Omental fat pad (tissue), 4 donors: ENCODE measurements at places on chromosomes 16 and 17.

DNA sequence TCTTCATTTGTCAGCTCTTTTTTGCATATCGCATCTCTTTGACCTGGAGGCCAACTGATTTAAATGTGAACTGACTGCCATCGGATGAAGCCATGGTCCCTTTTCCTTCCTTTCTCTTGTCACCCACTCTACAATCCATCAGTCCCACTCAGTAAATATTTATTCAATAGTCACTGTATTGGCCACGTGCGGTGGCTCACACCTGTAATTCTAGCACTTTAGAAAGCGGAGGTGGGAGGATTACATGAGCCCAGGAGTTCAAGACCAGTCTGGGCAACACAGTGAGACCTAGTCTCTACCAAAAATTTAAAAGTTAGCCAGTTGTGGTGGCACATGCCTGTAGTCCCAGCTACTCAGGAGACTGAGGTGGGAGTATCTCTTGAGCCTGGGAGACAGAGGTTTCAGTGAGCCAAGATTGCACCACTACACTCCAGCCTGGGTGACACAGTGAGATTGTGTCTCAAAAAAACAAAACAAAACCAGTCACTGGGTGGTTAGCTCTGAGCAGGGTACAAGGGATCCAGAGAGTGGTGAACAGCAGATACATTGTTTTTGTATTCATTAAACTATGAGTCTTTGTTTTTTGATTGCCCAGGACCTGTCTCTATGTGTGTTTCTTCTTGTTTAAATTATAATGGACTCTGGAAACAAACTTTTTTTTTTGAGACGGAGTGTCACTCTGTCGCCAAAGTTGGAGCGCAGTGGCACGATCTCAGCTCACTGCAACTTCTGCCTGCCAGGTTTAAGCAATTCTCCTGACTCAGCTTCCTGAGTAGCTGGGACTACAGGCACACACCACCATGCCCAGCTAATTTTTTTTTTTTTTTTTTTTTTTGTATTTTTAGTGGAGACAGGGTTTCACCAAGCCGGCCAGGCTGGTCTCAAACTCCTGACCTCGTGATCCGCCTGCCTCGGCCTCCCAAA lies 6.9 kb downstream of the PHAF1 start:
- no peak for DNase-seq

DNA sequence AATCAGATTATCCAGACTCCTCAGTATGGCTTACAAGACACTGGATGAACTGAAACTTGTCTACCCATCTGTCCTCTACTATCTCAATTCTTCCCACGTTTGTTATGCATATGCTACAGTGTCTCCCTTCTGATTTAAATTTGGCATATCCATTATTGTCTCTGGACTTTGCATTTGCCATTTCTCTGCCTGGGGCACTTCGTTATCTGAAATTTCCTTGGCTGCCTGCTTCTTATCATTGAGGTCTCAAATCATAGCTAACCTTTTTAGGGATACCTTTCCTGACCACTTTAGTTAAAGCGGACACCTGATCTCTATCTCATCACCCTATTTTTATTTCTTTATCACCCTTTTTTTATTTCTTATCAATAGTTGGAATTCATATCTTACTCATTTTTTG lies 853.4 kb downstream of the KCNJ2 start:
- DNase-seq, result no peak

GRCh38 chr16:82481455-82481854 lies 145.3 kb upstream of the CDH13 start:
- DNase-seq, result no peak

DNA sequence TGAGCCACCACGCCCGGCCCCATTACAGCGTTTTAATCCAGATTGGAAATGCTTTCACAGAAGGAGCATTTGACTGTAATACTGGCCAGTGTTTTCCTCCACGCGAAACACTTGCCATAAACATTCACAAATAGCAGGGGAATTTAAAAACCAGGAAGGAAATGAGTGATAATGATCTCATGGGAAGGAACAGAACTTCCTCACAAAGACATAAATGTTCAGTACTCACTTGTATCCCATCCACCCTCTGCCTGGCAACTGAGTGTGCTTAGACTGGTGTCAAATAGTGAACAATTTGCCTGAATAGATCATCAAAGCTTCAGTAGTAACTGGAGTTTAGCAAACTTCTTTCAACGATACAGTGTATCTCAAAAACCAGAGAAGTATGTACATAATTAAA lies 54.1 kb downstream of the PSMD12 start:
- DNase-seq, result no peak

GRCh38 chr16:66335704-66336329 lies 30.7 kb upstream of the CDH5 start:
- DNase-seq, result no peak

DNA sequence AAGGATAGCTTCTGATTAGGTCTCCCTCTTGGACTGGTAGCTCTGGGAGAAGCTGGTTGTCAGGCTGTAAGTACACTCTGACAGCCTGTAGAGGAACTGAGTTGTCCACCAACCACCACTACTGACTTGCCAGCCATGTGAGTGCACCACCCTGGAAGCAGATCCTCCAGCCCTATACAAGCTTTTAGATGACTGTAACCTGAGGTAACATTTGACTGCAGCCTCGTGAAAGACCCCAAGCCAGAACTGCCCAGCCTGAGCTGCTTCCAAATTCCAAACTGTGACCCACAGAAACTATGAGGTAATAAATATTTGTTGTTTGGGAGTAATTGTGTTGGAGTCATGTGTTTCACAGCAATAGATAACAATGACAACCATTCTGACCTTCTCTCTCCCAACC lies 30.8 kb upstream of the DYNLL2 start:
- DNase-seq, result no peak

GRCh38 chr16:66954097-66954659 lies 6.9 kb upstream of the CES3 start:
- peak; percentile 74 for DNase-seq

- no peak for DNase-seq
These were observed 75.5 kb downstream of the CMIP start for GRCh38 chr16:81520151-81520470.

GRCh38 chr16:30530163-30531037 lies 4.0 kb upstream of the ZNF768 start:
- no peak for DNase-seq

- no peak for DNase-seq
These were observed 3.7 kb upstream of the SSTR2 start for GRCh38 chr17:73160980-73161630.

DNA sequence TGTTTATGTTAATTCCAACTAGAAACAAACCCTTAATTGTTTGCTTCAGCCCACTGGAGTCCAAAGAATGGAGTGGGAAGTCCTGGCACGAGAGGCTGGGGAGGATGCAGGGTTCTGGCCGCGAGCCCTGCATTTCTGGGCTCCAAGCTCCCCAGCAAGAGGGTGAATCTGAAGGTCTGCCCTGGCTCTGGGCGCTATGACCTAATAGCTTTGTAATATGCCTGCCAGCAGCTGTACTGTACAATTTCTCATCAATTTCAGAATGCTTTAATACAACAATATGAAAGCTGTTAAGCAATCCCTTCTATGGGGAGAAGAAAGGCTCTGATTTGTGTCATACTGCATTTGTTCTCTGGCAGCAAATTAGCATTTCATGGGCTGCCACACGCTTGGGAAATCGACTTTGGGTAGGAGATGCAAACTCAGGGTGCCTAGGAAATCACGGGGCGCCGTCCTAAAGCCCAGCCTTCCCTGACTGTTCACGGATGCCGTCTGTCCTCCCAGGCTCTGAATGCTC lies 43.8 kb downstream of the NDEL1 start:
- DNase-seq, result no peak

GRCh38 chr17:10114931-10115535 lies 83.4 kb downstream of the GAS7 start:
- peak; percentile 83 for DNase-seq

DNA sequence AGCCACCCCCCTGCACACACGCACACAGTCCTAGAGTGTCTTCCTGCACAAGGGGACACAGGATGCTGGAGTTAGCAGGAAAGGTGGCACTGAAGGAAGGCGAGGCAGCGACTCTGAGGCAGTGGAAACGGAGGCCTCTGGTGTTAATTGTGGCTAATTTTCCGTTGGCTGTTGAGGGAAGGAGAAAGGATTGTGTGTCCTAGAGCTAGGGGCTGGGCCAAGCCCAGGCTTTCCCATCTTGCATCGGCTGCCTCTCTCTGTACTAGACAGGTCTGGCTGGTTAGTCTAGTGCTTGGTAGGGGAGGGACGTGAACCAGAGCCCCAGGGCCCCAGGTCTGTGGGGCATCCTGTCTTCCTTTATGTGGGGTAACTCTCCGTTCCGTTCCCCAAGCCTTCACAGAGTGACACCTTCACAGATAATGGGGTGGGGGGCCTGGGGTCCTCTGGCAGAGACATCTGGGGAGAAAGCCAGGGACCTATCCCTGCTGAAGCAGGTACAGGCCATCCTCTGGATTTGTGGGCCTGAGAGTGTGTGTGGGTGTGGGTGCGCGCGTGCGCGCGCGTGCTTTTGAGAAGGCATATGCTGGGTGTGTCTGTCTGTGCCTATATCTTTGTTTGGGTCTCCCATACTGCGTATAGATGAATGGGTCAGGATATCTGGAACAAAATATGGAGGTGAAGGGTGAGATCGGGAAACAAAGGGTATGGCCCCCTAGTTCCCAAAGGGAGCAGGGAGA lies at the start of gene CHD3:
Gene CHD3, plus strand, starts transcription at position 606 of the 737 bp plus-strand sequence. CDS start 212 bp downstream, outside the sequence.
- no peak for DNase-seq

DNA sequence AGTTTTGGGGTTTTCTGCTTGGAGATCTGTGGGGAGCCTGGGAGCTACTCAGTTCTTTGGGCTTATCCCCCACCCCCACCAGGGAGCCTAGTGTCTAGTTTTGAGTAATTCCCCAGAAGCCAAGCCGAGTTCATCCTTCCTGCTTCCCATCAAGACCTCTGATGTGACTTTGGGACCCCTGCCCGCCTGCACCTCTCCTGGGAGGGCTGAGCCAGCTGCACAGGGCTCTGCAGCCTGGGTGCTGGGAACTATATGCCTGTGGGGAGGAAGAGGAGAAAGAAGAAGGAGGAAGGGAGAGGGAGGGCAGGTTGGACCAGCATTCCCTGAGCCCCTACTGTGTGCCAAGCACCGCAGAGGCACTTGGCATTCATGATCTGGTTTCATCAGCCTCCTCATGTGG lies 178.9 kb downstream of the TMEM132E start:
- no peak for DNase-seq

DNA sequence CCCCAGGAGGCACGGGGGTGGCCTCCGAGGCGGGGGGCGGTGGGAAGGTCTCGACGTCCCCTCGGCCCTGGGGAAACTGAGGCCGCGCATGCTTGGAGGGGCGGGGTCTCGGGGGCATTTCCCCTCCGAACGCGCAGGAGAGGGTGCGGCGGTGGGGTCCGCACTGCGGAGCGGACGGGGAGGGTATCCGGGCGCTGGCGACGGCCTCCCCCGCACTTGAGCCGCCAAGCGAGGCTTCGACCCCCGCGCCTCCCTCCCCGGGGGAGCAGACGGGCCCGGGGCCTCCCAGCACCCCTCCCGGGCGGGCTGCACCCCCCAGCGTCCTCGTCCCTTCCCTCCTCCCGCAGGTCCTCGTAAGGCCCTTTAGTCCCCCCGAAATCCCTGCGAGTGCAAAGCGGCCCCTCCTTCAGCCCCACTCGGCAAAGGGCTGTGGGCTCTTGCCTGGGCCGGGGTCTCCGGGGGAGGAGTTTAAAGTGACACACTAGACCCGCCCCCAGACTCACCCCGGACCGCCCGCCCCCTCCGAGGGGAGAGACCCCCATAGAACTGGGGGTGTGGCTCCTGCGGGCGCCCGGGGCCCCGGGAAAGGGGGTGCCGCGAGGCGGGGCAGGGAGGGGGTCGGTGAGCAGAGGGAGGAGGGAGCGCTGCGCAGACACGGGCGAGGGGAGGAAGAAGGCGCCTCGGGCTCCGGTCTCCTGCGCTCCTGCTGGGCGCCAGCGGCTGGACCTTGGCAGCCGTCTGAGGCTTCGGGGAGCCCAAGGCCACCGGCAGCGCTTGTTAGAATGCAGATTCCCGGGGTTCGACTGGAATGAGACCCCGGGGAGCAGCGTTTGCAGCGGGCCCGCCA lies 632 bp downstream of the BAIAP3 start:
- DNase-seq, result no peak

DNA sequence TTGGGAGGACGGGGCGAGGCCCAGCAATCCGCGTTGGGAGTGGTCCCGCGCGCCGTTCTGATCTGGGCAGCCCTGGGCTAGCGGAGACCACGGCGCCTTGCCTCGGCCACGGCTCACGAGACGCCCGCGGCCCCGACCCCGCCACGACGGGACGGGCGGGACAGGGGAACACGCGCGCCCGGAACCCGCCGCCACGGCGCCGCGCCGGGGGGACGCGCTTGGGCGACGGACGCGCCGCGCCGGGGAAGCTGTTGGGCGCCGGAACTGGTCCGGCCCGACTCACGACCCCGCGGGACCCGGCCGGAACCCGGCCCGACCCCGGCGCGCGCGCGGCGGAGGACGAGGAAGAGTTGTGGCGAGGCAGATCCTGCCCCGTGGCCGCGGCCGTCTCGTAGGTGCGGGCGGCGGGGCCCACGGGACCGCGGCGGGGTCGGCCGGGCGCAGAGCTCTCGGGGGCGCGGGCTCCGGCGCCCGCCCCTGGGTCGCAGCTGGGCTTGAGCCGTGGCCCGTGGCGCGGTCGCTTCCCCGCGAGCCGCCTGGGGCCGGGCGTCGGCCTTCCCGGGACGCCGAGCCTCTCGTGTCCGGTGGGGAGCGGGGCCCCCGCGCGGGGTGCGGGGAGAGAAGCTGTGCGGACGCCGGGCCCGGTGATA lies at the start of gene ACSF3:
Gene ACSF3, plus strand, starts transcription at position 251 of the 650 bp plus-strand sequence. CDS start 6,830 bp downstream, outside the sequence.
- DNase-seq, result no peak

- no peak for DNase-seq
These were observed 1.4 kb upstream of the SETD6 start for GRCh38 chr16:58513874-58514273.

DNA sequence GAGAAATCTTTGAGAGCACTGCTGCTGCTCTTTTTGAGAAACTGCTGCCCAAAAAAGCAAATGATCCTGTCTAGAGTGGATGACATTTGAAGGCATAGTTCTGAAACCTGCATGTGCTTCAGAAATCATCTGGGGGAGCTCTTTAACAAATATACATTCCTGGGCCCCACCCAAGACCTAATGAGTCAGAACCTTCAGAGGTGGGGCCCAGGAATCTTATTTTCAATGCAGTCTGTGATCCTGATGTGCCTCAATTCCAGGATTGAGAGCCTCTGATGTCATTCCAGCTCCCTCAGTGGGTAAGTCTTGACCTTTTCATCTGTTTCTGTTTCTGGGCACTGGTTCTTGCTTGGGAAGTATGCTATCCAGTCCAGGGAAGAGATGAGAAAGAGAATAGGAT lies 42.3 kb downstream of the HNF1B start:
- DNase-seq, result no peak

DNA sequence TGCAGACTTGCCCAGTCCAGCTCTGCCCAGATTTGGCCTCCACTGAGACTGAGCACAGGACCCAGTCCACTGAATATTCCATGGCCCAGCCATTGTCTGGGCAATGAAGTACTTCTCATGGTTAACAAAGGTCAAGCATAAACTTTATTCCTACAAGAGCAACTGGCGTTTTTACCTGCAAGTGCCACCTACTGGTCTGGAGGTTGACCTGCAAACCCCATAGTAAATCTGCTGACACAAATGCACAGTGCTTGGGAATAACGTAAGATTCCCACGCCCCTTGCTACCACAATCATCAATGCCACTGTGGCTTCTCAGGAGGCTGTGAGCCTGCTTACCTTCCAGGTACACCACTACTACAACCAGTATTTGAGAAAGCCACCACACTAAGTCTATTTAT lies 170.2 kb downstream of the CEP112 start:
- DNase-seq, result no peak
